ENCODE measurements at places on chromosomes 6 and 20.
A peak's percentile ranks its signal among the peaks of the same experiment; 100 is the strongest.

DNA sequence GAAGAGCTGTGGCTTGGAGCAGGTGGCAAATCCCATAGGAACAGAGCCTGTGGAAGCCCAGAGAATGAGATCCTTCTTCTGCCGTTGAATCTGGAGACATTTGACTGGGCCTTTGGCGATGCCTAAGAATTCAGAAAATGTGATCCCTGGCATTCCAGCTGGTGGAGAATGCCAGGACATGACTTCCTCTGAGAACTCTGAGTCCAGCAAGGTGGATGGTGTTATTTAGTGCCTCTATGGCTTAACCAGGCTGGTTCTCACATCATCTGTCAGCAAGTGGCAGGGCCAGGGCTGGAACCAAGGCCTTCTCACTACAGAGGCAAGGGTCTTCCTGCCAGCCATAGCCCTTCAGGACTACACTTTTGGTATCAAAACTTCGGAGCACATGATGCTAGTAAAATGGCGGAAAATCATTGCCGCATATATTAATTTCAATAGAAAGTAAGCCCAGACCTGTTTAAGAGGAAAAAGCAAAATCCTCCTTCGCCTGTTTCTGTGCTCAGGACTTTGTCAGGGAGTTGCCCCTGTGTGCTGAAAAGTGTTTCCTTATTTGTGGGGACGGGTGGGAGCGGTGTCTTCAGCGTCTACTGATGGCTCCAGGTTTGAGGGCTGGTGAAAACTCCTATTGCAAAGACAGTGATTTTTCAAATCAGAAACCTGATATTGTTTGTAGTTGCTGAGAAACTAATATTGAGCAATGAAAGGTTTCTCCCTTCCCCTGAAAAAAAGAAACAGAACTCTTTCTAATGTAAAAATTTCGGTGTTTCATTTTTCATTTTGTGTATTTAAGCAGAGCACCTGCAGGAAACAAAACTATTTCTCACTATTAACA, 23.9 kb downstream of the DUSP22 start:
- DNase-seq = no peak

GRCh38 chr6:114288701-114289495, 53.9 kb downstream of the HS3ST5 start:
- DNase-seq = no peak

GRCh38 chr6:52937908-52938307, 28.4 kb upstream of the GSTA3 start:
- no peak for DNase-seq

GRCh38 chr6:88629838-88630494, 333.5 kb downstream of the RNGTT start:
- no peak for DNase-seq

- no peak for DNase-seq
Observed at GRCh38 chr20:56843817-56844216, 214.7 kb downstream of the TFAP2C start.

DNA sequence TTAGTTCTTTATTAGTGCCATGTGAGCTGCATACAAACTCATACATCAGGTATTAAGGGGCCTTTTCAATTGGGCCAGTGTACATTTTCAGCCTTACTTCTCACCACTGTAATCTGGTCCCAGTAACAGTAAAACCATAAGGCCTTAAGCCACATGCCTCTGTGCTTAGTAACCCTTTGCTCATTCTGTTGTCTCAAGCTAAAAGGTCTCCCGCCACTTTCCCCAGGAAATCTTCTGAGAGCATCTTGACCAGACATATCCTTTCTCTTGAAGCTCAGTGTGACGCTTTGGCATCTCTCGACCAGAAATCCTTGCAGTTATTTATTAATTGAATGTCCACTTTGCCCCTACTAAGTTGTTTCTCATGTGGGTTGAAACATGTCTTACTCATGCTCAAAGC, 68.0 kb downstream of the CYP39A1 start:
- no peak for DNase-seq

DNA sequence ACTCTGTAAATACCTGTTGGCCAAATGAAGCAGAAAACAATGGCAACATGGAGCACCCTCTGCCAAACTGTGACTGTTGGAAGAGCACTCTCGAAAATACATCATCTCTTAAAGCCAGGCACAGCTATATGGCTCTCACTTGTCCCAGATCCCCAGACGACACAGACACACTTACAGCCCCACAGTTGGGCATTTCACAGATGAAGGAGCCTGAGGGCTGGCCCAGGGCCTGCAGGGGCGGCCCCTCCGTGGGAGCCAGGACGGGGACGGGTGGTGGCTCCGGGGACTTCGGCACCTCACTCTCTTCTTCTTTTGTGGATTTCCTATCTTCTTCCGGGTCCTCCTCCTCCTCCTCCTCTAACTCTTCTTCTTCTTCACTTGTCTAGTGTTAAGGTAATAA, 18.4 kb upstream of the MRPS10 start:
- DNase-seq = no peak

DNA sequence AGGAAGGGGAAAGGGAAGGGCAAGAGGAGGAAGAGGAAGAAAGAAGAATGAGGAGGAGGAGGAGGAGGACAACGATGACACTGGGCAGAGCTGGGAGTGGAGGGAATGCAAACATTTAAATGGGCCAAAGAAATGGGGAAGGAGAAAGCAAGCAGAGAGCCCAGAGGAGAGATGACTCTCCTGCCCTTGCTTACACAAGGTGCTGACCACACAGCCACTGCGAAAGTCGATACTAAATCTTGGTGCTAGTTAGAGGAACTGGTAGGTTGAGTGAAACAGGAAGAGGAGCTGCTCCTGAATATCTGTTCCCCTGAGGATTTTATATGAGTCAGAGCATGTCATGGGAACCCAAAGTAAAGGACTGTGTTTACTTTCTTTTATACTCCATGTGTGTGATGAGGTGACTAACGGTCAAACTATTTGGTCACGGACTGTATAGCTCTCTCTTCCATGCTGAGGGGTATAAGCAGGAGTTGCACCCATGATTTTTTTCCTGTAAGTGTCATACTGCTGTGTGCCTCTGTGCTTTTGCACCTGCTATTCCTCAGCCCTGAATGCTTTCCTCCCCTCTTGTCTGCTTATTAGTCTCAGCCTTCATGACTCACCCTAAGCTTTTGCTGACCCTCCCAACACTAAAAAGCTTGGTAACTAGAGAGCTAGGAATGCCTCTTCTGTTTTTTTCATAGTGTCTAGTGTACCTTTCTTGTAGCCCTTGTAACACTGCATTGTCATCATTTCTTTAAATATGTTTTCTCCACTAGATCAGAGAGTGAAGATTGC, 9.5 kb upstream of the PAQR8 start:
- DNase-seq = no peak

DNA sequence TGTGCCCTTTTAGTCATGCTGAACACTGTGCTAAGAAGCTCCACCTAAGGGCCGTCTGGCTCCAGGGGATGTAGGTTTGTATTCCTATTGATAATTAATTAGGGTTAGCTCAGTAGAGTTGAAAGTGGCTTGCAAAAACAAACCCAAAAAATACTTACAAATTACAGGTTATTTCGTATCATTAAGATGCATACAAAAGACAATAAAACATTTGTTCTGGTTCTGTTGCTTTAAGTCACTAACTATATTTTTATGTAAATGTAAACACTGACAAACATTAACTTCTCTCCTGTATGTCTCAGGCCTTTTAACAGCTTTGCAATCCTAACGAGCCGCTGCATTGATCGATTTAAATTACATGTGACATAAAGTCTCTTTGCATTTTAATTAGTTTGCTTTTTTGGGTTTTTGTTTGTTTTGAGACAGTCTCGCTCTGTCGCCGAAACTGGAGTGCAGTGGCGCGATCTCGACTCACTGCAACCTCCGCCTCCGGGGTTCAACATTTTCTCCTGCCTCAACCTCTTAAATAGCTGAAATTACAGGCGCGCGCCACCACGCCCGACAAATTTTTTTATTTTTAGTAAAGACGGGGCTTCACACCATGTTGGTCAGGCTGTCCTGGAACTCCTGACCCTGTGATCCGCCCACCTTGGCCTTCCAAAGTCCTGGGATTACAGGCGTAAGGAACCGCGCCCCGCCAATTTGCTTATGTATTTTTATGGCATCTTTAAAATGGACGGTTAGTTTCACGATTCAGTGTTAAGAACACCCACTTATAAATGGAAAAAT, 110.9 kb downstream of the HFE start:
- DNase-seq = no peak

DNA sequence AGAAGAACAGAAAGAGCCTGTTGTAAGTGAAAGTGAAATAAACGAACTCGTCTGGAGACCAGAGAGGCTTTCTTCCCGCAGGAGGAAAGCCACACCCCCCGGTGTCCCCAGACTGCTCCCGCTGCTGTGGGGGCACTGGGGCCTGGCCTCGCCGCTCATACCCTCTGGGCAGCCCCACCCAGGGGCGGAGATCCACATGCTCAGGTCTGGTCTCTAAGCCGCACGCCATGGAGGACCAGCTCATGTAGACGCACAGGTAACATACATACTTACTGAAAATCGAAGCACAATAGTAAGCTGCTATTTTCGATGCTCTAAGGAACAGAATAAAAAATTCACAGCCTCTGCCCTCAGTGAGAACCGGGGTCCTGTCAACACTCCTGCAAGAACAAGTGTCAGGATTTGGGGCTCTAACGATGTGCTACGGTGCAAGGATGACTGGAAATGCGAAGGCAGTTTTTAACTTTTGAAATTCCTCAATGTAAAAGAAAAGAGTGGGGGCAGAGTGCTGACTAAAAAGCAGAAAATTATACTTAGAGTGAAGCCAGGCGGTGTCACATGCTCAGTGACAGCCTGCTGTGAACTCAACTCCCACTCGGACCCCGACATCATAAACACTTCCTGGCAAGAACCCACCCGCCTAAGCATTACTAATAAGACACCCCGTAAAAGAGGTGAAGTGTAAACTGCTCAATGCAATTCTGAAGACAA, 110.5 kb downstream of the IRF4 start:
- peak; percentile 40 for DNase-seq

GRCh38 chr20:33459599-33459998, 16.0 kb upstream of the SNTA1 start:
- DNase-seq = no peak

GRCh38 chr20:15740046-15740775, 833.0 kb downstream of the KIF16B start:
- no peak for DNase-seq

DNA sequence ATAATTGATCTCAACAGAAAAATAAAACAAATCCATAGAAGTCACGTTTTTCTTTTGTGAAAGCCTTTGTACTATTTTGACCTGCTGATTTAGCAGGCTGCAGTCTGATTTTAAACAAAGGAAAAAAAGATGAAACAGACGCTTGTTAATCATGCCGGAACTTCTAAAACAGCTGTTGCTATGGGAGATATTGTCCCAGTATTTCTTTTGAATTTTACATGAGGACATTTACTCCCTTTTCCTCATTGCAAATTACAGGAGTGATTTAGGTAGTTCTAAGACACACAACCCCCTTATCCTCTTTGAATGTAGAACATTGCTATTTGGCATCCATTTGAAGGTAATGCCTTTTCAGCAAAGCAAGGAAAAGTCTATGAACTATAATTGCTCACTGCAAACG, 416.1 kb downstream of the BCKDHB start:
- no peak for DNase-seq

- no peak for DNase-seq
Observed at GRCh38 chr6:87923389-87924050, 124.1 kb upstream of the SPACA1 start.

GRCh38 chr6:16521528-16521927, 239.7 kb downstream of the ATXN1 start:
- no peak for DNase-seq

DNA sequence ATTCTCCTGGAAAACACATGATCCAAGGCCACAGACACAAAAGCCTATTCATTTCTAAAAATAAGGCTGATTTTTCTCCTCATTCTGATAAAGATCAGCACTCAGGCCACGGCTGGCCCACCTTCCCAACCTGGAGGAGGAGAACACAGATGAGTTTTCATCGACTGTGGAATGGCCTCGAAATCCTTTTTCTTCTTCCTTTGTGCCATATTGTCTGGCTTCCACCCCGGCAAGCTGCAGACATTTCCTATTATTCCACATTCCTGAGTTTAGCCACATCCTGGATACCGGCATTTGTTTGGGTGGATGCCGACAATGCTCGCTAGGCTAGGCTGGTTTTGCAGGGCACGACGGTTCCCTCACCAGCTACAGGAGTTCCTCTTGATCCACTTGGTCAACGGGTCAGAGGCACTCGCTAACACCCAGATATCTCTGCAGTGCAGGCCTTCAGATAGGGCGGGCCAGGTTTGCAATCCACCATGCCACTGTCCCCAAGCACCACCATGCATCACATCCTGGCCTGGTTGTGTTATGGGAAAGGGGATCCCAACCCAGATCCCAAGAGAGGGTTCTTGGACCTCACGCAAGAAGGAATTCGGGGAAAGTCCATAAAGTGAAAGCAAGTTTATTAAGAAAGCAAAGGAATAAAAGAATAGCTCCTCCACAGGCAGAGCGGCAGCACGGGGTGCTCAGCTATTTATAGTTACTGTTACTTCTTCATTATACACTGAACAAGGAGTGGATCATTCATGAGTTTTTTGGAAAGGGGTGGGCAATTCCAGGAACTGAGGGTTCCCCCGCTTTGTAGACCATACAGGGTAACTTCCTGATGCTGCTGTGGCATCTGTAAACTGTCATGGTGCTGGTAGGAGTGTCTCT, 4.2 kb upstream of the CTSZ start:
- no peak for DNase-seq

GRCh38 chr20:57394121-57395082, 3.2 kb downstream of the RBM38 start:
- no peak for DNase-seq

GRCh38 chr6:17007749-17008148, 94.1 kb upstream of the STMND1 start:
- DNase-seq = no peak

DNA sequence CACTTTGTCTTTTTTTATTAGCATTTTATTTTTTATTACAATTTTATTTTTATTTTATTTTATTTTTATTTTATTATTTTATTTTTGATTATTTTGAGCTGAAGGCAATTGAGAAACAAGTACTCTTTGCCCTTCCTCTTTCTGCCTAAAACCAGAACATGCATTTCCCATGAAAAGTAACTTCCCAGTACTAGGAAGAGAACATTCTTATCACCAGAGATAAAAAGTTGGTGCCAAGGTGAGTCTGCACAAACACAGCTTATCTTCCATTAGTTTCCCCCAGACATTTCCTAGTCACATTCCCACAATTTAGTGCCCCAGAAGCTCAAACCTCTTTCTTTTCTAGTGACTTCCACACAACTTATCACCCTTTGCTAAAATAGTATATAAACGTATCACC, 84.8 kb downstream of the CD24 start:
- DNase-seq = no peak

GRCh38 chr6:124671324-124671723, 290.9 kb upstream of the RNF217 start:
- no peak for DNase-seq

- DNase-seq = no peak
Observed at GRCh38 chr20:24470746-24471582, 1.5 kb downstream of the SYNDIG1 start.

GRCh38 chr6:22473991-22474682, 95.2 kb upstream of the HDGFL1 start:
- DNase-seq = no peak

DNA sequence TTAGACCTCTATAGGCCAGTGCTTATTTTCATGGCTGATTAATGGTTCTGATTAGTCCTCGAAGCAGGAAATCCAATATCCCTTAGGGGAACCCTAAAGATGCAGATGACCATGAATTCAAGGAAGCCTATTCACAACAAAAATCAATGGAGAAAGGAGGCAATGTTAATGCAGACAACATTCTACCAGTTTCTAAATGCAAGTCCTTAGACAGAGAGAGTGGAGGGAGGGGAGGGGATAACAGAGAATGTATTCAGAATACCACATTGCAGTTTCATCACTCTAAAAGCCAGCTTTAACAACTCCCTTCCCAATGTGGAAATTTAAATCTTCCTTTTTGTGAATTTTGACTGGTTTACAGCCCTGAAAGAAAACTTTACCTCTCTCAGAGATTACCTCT, 87.1 kb upstream of the POU3F2 start:
- DNase-seq = no peak

Data from stimulated activated CD8-positive, alpha-beta memory T cell treated with anti-CD3 and anti-CD28 coated beads, Interleukin-12 subunit alpha, Interleukin-12 subunit beta, amount 100 ng/mL, for 4 hours (primary cell).